Fibroblast of lung (primary cell): ENCODE measurements at places on chromosomes 5 and 9.

DNA sequence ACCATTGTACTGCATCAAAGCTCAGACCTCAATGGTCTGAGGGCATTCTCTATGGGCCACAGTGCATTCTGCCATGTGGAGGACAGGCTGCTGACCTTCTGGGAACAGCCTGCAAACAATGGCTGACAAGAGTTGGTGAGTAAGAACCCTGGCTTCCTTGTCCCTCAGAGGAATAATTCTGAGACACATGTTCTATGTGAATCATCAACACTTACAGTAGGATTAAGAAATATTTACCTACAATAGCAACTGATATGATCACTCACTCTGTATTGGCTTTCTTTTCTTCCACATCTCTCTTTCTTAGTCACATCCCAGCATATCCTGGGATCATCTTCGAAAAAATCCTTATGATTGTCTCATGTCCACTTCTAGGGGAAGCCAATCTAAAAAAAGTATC, 306.5 kb upstream of the ITGA1 start:
- DNase-seq, result no peak

- DNase-seq, result no peak
These were observed 18.5 kb downstream of the LHFPL2 start for GRCh38 chr5:78630047-78630446.

GRCh38 chr9:9799287-9799686, 813.5 kb downstream of the PTPRD start:
- DNase-seq, result no peak

- DNase-seq, result peak; percentile 64
These were observed 34.8 kb downstream of the ZNF462 start for GRCh38 chr9:106897751-106898150.

DNA sequence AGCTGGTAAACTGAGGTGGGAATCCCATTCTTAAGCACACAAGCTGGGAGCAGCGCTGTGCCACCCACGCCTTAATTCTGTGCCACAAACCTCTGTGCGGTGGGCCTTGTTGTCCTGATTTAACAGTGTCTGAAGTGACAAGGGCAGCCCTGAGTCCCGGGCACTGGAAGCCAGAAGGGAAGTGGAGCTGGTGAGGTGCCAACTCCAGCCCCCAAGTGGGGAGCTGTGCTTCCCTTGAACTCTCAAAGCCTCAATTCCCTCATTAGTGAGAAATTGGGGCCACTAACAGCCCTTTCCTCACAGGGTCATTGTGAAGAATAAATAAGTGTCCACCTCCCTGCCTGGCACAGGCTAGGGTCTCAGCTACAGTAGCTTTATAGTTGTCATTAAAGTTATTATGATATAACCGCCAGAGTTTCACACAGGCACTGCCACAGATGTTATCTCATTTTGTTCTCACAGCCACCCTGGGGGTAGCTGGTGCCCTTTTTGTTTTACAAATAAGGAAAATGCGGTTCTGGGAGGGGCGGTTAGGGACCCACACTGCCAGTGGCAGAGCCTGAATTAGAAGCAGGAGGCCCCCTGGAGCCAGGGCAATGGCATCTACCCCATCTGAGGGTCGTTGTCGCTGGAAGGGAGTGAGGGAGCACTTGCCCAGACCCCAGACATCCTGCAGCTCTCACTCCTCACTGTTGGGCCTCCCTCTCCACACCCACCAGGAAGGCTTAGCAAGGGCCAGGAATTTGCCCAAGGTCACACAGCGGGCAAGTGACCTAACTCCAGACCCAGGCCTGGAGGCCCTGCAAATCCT, 2.1 kb upstream of the TLX3 start:
- DNase-seq, result no peak

DNA sequence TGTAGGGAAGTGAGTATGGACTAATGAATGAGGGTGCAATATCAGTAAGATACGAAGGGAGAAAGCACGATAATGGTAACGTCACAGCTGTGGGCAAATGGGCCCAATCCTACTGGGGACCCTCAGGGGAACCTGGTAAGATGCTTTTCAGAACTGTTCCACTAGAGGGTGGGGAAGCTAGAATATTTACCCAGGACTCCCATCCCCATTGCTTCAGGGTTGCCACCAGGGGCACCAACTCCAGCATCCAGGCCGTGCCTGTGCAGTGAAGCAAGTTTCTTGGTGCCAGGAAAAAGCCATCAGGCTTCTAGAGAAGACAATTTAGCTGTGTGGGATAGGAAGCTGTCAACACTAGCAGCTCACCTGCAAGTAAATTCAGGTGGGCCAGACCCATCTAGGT, 409.3 kb downstream of the AGTPBP1 start:
- no peak for DNase-seq

- DNase-seq, result no peak
These were observed 1200.6 kb upstream of the NUDT12 start for GRCh38 chr5:104763216-104763615.
